Fibroblast of skin of left quadriceps (primary cell): ENCODE measurements at places on chromosomes 1 and 21.

DNA sequence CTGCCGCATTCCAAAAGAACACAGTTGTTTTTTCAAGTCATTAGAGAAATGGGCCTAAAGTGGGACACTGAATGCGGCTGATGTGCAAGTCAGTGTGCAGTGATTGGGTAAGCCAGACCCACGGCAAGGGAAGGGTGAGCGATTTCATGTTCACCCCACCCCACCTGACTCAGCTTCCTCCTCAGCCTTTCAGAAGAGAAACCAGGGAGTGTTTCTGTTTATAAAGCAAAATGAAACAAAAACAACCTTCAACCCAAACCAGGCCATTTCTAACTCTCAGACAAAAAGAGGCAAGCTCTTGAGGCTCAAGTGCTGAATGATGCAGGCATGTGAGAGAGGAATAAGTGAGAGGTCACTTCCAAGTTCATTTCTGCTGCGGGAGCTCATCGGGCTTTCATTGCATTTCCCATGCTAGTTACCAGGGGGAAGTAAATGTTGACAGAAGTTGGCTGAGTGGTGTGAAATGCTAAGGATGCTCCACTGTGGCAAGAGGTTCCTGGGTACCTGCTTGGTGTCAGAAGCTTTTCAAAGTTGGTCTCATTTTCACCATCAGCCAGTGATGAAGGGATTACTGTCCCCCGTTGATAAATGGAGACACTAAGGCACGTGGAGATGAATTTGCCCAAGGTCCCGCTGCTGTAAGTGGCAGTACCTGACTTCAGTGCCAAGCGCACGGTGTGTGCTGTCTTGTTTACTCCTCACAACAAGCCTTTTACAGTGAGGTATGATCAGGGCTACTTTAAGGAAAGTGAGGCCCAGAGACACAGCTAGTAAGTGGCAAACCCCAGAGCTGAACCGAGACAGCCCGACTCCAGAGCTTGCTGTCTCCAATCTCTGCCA lies 29.1 kb downstream of the STPG1 start:
- DNase-seq: no peak

DNA sequence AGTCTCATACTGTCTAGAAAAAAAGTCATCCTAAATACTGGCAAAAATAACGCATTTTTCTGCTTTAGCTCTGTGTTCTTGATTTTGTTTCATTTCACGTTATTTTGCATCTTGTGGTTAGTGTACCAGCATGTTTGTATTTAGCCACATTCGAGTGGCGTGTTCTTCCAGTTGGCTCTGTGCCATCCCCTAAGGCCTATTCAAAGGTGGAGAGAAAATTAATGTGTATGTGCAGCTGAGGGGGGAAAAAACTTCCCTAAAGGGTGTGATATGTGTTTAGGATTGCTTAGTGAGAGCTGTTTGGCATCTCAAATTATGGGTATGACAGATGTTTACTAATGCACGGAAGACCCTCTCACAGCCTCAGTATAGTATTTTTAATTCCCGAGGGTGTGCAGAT lies 12.1 kb downstream of the DNAJC16 start:
- no peak for DNase-seq

GRCh38 chr1:32990887-32991286 lies 26.3 kb upstream of the RNF19B start:
- no peak for DNase-seq

GRCh38 chr1:212242288-212242984 lies 42.8 kb upstream of the PPP2R5A start:
- DNase-seq: no peak

DNA sequence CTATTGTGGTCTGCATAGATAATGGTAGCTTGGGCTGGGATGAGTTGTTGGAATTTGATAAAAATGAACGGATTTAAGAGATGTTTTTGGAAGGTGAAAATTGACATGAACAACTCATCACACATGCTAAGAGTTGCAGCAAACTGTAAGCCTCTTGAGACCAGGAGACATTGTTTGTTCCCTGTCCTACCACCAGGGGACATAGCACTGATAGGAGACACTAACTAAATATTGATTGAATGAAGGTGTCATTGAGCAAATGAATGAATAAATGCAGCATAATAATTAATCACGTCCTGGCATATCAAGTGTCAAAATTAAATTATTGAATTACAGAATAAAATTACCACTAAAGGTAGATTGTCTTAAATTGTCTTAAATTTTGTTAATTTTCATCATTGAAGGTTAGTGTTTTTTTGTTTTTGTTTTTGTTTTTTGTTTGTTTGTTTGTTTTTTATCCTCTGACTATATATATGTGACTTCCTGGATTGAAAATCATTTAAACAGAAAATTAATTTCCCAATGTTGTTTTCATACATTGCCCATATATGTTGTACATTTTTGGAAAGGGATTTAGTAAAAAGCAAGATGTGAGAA lies 285.3 kb upstream of the C1orf105 start:
- no peak for DNase-seq

DNA sequence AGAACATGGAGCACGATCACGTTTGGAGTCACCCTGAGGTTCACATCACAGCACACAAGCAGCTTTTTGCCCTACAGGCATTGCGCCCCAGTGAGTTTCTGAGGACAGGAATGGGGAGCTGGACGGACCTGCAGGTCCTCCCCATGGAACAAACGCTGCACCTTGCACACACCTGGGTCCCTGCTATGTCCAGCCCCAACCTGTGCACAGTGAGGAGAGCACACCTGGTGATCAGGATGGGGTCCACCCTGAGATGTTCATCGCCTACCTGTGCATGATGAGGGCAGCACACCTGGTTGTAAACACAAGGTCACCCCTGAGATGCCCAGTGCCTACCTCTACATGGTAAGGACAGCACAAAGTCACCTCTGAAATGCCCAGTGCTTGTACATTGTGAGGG lies 45.9 kb downstream of the TCP10L start:
- no peak for DNase-seq

DNA sequence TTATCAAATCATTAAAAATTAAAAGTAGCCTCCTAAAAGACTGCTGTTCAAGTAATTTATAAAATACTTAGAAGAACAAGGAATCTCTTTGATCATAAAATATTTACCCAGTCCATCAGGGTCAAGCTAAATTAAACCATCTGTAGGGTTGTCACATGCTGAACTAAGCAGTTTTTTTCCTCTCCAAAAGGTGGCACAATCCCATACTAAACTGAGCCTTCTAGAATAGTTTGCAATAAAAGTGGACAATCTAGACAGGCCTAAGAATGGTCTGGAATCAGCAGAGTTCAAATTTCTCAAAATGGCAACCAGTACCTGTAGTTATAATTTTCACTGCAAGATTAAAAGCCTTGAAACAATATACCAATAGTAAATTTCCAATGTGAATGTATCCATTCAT lies 194.8 kb downstream of the EIF4G3 start:
- no peak for DNase-seq

DNA sequence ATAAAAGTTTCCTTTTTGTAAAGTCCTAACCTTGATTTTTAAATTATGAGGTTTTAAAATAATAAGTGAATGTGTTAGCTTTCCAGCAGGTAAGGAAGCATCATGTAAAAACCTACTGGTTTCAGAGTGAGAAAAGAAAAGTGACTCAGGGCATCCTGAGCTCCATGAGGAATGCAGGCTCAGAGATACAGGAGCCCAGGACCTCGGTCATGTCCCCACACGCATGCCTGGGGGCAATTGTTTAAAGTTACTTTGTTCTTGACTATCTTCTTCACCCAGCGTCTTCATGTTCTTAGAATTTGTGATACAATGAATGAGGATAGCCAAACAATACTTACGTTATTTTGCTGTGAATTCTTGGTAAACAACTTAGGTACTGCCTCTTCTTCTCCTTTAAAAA lies 117.4 kb upstream of the PLPPR5 start:
- no peak for DNase-seq

DNA sequence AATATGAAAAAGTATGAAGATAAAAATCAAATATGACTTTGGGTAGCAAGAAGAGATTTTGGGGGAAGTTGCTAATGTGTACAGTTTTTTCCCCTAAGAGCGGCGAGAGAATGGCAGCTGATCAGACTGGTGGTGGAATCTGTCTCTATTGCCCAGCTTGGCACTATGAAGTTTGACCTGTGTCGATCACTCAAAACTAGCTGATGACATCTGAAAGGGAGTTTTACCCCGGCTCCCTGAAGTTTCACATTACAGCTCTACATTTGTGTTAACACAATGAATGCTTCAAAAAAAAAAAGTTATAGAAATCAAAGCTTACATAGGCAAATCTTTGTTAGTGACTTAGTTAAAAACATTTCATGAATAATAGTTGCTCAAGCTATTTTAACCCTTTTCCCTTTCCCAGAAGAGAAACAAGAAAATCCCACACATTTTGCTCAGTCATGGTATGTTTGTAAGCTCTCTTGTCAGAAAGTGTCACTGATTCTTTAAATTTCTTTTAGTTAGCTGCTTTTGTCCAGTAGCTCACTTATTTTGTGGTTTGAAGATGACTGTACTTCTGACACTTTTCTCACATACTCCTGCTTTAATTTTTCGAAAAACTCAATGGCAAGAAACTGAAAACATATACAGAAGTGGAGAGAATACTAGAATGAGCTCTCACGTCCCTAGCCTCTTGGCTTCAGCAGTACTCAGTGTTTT lies 41.3 kb downstream of the DYRK1A start:
- DNase-seq: no peak

- DNase-seq: no peak
Observed at GRCh38 chr1:183646776-183647175, 6.3 kb downstream of the APOBEC4 start.

DNA sequence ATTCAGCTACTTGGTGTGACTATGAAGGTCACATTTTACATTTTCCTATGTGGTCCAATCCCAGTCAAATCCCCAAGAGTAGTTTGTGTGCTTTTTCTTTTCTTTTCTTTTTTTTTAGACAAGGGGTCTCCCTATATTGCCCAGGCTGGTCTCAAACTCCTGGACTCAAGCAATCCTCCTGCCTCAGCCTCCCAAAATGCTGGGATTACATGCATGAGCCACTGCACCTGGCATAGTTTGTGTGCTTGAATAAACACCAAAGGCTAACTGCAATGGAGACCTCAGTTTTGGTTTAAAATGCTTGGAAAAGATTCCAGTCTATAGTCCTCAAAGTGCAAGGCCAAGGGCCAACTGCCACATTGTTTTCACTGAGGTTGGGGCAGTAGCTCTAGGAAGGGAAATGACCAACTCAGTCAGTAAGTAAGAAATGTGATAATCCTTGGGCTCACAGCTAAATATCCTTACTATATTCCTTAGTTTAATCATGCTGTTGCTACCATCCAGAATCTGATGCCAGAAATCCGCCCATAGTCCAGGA lies 38.6 kb downstream of the EIF2B3 start:
- no peak for DNase-seq

- DNase-seq: peak; percentile 54
Observed at GRCh38 chr1:186239171-186239570, 135.9 kb downstream of the TPR start.

DNA sequence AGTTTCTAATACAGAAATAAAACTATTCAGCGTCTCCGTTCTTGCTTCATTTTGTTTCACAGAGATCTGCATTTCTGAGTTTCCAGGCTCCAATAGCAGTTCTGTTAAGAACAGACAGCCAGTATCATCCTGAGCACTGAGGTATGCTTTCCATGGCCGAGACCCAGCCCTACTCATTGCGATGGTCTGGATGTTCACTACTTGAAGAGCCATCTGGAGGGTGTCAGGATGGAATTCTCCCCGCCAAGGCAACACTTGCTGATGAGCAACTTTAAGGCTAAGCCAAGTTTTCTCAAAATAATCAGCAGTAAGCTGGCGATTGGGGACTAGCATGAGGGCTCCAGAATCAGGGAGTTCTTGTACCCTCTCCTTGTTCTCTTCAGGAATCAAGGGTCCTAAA lies 7.7 kb upstream of the BCL2L15 start:
- DNase-seq: no peak

- no peak for DNase-seq
Observed at GRCh38 chr1:155126556-155127104, 1.0 kb upstream of the EFNA1 start.

DNA sequence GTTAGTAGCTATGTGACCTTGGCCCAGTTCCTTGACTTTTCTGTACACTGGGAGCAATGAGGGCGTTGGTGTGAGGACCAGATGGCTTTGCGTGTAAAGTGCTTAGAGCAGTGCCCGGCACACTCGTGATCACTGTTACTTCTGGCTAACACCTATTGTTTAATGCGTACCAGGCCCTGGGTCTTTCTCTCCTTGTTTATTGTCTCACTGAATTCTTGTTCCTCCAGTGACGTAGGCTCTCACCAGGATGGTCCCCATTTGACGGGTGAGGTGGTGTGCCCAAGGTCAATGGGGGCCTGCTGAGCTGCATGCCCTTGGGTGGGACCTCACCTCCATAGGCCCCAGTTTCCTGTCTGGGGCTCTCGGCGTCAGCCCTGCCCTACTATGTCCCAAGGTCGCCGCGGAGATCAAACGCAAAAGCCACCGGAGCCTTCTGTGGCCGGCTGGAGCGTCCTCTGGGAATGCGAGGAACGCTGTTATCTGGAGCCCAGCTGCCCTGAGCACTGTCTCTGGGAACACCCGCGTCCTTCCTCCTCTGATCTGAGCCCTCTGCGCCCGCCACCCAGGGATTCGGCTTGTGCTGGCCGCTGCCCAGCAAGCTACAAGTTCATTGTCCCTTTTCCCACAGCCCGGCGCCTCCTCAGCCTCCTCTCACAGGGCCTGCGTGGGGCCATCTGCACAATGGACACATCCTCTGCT lies 28.9 kb downstream of the ALPL start:
- no peak for DNase-seq

DNA sequence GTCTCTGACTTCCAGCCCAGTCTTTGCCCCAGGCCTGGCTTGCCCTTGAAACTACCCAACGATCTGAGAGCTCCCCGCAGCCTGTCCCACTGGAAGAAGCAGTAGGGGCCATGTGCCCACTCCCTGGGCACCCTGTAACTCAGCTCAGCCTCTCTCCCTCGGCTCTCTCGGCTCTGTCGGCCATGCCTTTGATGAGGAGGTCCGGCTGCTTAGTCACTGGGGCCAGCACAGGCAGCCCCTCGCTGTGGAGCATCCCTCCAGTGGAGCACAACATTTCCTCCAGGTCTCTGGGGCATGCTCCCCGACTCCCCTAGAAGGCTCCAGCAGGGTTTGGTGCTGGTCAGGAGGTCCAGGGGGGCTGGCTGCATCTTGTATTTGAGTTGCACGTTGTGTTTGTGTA lies 83.3 kb upstream of the DISP3 start:
- no peak for DNase-seq

- DNase-seq: no peak
Observed at GRCh38 chr1:206931709-206932108, 10.0 kb upstream of the FCMR start.

GRCh38 chr1:109589177-109589576 lies 30.2 kb downstream of the GNAT2 start:
- DNase-seq: no peak

- no peak for DNase-seq
Observed at GRCh38 chr1:156836041-156836654, 19.5 kb upstream of the SH2D2A start.

DNA sequence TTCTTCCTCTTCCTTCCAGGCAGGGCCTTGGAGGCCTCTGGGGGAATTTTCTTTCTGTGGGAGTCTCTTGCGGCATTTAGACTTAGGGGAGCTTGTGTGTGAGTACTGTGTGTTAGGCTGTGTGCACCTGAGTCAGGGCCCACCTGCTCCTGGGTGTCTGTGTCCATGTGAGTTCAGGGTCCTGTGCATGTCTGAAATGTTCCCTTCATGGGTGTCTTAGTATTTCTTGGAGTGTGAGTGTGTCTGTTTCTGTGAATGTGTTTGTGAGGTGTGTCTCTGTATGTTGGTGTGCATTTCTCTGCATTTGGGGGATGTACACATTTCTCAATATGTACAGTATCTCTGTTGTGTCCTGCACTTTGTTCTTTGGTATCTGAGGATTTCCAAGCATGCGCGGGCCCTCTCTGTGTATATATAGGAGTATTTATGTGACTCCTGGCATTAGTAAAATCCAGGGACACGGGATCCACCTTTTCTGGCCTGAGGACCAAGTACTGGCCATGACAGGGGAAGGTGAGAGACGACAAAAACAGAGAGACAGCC lies 2.4 kb downstream of the TFAP2E start:
- no peak for DNase-seq
